ENCODE measurements at places on chromosomes 4 and X.
A peak's percentile ranks its signal among the peaks of the same experiment; 100 is the strongest.

- H3K36me3 ChIP-seq, result no peaks in the 10 kb centered on the region
- H3K27ac ChIP-seq, result no peak overlapping the region
- no peak overlapping the region for H3K4me3 ChIP-seq
- no peak for DNase-seq
- no peaks in the 10 kb centered on the region for H3K27me3 ChIP-seq
Observed at GRCh38 chr4:150247184-150247583, 168.9 kb downstream of the DCLK2 start.

DNA sequence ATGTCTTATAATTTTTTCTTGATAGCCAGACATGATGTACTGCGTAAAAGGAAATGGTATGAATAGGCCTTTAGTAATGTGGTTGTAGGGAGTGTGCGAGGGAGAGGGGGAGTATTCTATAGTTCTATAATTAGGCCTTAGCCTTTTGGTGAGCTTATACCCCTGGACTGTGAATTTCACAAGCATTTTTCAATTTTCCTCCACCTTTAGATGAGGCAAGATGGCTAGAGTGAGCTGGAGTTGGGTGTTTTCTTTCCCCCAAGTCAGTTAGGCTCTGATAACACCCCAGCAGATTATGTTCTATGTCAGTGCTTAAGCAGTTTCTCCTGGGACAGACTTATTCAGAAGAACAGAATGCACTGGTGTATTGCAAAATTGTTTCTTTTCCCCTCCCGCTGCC lies 210.2 kb upstream of the NPY2R start:
- no peaks in the 10 kb centered on the region for H3K27me3 ChIP-seq
- no peak for DNase-seq
- no peak overlapping the region for H3K27ac ChIP-seq

DNA sequence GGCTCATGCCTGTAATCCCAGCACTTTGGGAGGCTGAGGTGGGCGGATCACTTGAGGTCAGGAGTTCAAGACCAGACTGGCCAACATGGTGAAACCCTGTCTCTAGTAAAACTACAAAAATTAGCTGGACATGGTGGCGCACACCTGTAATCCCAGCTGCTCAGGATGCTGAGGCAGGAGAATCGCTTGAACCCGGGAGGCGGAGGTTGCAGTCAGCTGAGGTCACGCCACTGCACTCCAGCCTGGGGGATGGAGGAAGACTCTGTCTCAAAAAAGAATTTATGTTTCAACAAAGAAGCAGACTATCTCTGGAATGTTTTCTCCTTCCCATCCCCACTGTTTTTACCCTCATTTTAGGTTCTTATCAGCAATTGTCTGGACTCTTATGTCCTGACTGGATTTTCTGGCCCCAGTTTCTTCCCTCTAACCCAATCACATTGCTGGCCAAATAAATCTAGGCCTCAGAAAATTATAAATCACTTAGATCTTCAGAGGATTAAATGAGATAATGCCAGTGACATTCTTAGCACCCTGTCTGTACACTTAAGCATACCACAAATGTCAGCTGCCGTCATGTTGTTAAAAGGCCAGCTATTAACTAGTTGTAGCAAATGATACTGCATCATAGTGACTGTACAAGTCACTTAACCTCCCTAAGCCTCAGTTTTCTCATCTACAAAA lies 44.9 kb upstream of the PRSS48 start:
- H3K36me3 ChIP-seq, result no peaks in the 10 kb centered on the region
- no peak overlapping the region for H3K4me3 ChIP-seq
- DNase-seq, result no peak
- H3K27me3 ChIP-seq, result no peaks in the 10 kb centered on the region

GRCh38 chr4:173547889-173548288 lies 17.9 kb upstream of the HAND2 start:
- no peak for DNase-seq
- H3K4me1 ChIP-seq, result no peaks in the 10 kb centered on the region
- H3K4me3 ChIP-seq, result no peak overlapping the region
- H3K27ac ChIP-seq, result no peak overlapping the region
- no peaks in the 10 kb centered on the region for H3K36me3 ChIP-seq

- peak; percentile 62 for DNase-seq
- H3K4me1 ChIP-seq, result no peaks in the 10 kb centered on the region
- no peak overlapping the region for H3K27ac ChIP-seq
Observed at GRCh38 chrX:16892504-16893362, 22.6 kb upstream of the RBBP7 start.

- peaks cover 4% of the 10 kb centered on the region for H3K36me3 ChIP-seq
- H3K4me3 ChIP-seq, result no peak overlapping the region
- no peak for DNase-seq
- H3K27ac ChIP-seq, result no peak overlapping the region
- H3K27me3 ChIP-seq, result no peaks in the 10 kb centered on the region
Observed at GRCh38 chr4:40121515-40121914, 64.9 kb downstream of the N4BP2 start.

- H3K4me1 ChIP-seq, result no peaks in the 10 kb centered on the region
- no peaks in the 10 kb centered on the region for H3K27me3 ChIP-seq
- no peaks in the 10 kb centered on the region for H3K36me3 ChIP-seq
- DNase-seq, result no peak
Observed at GRCh38 chr4:23153076-23153475, 460.3 kb downstream of the GBA3 start.

DNA sequence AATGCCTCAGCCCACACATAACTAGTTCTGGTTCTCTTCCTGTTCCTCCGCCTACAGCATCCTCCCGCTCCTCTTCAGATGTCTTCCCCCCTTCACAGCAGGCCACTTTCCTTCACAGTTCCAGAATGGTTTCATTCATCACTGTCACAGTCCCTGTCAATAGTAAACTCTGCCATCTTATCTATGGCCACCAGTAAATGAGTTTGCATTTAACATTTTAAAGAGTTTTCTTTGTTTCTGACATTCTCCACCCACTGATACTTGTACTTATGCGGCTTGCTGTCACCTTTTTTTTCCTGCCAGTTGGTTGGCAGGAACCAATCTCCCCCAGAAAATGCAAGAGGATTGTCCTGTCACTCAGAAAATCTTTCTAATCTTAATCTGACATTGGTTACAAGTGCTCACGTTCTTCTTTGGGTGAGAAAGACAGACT lies 114.1 kb downstream of the GLUD2 start:
- H3K27ac ChIP-seq, result no peak overlapping the region
- DNase-seq, result no peak
- H3K4me3 ChIP-seq, result no peak overlapping the region
- H3K36me3 ChIP-seq, result no peaks in the 10 kb centered on the region
- no peaks in the 10 kb centered on the region for H3K4me1 ChIP-seq

GRCh38 chr4:84973856-84974255 lies 7.4 kb upstream of the WDFY3 start:
- H3K4me3 ChIP-seq, result no peak overlapping the region
- H3K27me3 ChIP-seq, result no peaks in the 10 kb centered on the region
- H3K36me3 ChIP-seq, result no peaks in the 10 kb centered on the region
- no peak overlapping the region for H3K27ac ChIP-seq

DNA sequence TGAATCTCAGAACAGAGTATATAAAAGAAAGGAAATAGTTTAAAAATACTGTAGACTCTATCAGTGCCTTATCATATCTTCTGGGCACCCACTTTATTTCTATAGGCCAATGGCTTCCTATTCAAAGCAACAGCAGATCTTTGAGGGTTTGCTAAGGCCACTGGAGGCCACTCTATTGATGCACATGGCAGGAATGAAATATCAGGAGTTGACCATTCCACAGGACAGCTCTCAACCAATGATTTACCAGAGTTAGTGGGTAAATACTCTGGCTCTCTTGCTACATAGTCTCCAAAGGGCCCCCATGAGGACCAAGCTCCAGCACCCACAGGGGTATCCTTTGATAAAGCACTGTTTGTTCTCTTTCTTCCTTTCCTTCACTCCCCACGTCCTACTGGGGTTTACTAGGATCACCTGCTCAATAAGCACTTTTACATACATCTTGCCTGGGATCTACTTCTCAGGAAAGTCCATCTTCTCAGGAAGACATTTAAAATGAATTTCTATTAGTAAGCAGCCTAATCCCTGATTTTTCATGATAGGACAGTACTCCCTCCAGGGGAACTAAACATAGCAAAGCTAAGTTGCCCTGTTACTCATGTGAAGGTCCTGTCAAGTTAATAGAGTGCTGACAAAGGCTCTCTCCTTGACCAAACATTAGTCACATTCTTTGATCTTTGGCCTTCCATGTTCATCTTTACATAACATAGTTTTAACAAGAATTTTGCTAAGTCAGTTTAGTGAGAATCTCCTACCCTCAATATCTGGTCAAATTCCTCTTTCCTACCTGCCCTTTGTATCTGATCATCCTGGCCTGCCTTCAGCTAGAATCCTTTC lies 459.7 kb downstream of the GRXCR1 start:
- H3K36me3 ChIP-seq, result no peaks in the 10 kb centered on the region
- H3K4me1 ChIP-seq, result no peaks in the 10 kb centered on the region
- no peaks in the 10 kb centered on the region for H3K27me3 ChIP-seq
- no peak overlapping the region for H3K27ac ChIP-seq
- no peak for DNase-seq
- H3K4me3 ChIP-seq, result no peak overlapping the region

DNA sequence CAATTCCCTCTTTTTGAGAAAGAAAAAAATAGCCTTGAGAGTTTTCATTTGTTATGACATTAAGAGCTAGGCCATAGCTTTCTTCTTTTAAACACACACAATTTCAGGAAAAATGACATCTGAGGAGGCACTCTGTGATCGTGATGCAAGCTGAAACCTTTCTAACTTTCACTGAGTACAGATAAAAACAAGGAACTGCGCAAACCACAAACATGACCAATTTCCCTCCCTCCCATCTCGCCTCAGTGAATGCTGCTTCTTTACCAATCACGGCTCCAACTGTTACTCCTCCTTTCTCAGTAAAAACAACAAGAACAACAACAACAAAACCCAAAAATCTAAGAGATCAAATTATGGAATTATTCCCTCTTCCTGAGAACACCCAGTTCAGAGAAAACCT lies 626.8 kb downstream of the TLL1 start:
- H3K27ac ChIP-seq, result no peak overlapping the region
- no peaks in the 10 kb centered on the region for H3K27me3 ChIP-seq

DNA sequence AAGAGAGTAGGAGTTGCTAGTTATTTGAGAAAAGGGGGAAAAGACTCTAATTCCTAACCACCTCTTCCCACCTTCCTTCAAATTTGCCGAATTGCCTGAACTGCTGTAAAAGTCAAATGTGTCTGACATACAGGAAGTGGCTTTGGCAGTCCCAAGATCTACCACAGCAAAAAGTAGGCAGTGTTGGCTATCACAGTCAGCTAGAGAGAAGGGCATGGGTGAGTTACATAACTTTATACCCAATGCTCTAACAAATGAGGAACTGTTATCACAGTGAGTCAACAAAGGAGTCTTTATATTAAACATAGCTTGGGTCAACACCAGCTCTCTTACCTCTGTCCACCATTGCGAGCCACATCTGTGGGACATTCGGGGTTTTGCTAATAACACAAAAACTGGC lies 2.4 kb upstream of the MBNL3 start:
- peaks cover 3% of the 10 kb centered on the region for H3K4me1 ChIP-seq
- peak; percentile 7 for DNase-seq
- no peak overlapping the region for H3K27ac ChIP-seq
- no peaks in the 10 kb centered on the region for H3K36me3 ChIP-seq
- H3K4me3 ChIP-seq, result no peak overlapping the region
- H3K27me3 ChIP-seq, result peaks cover 3% of the 10 kb centered on the region

DNA sequence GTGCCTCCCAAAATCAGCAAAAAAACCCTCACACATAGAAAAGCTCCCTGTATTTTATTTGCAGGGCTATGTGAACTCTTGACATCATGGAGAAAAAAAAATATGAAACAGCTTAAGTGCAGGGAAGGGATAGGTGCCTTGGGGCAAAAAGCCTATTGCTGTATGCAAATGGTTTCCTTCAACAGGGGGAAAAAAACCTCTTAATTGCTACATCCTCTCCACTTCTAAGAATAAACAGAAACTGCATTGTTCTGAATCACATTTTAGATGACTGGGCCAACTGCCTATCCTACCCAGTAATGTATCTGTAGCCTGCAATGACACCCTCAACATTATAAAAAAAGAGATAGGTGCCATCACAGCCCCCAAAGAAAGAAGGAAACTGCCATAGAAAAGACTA lies 229.4 kb upstream of the GALNTL6 start:
- no peak overlapping the region for H3K4me3 ChIP-seq
- no peak for DNase-seq
- no peak overlapping the region for H3K27ac ChIP-seq
- no peaks in the 10 kb centered on the region for H3K4me1 ChIP-seq
- no peaks in the 10 kb centered on the region for H3K36me3 ChIP-seq

DNA sequence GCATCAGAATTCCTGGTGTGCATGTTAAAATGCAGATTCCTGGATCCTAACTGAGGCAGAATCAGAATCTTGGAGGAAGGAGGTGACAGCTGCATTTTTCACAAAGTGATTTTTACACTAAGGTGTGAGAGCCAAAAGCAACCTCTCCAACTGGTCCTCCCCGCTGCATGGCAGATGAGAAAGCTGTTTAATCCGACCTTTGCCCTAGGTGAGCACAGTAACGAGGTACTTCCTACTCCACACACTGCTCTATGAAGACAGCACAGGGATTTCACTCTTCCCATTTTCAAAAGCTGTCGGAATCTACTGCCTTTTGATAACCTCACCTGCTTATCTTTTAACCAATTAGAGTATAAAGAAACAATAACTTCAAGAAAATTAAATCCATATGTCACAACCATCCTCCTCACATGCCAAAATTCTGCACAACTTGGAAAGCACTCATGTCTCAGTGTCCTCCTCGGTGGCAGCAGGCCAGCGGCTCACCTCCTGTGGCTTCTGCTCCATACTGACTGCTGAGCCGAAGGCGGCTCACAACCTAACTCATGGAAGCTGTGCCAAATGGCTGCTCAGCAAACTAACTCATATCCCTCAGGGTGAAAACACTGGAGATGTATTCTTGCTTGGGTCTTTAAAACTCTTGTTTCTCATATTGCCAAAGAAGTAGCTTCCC lies 3.6 kb downstream of the CASP6 start:
- H3K27ac ChIP-seq, result no peak overlapping the region
- H3K4me3 ChIP-seq, result no peak overlapping the region
- H3K4me1 ChIP-seq, result peaks cover 8% of the 10 kb centered on the region
- DNase-seq, result no peak
- no peaks in the 10 kb centered on the region for H3K36me3 ChIP-seq

DNA sequence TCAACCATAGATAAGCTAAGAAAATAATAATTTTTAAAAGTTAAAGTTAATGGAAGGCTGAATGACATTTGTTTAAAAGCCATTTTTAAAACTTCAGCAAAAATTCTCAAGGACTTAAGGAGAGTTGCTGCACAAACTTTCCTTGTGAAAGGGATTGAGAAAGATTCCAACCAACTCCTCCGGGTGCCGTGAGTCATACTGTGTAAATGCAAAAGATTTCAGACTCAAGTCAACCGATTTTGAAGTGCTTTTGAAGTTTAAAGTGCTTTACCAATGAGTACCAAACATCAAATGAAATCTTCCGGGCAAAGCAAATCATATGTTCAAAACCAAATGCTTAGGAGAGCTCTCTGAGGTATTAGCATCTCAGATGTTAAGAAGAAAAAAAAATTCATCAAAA lies 31.4 kb downstream of the VCX2 start:
- H3K36me3 ChIP-seq, result no peaks in the 10 kb centered on the region
- no peak overlapping the region for H3K27ac ChIP-seq
- DNase-seq, result no peak
- H3K4me1 ChIP-seq, result no peaks in the 10 kb centered on the region

DNA sequence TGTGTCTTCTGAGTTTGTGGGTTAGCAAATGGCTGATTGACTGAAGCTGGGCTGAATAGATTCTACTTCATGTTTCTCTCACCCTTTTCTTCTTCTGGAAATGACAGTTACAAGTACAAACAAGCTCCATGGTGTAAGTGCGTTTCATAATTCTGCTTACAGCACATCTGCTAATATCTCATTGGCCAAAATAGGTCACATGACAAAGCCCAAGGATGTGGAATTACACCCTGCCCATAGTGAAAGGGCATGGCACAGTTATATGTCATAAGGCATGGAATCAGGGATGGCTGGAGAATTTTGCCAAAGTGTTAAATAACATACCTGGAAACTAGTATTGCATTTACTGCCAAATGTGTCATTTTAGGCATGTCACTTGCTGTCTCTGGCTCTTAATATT lies 327.2 kb downstream of the NKX6-1 start:
- no peaks in the 10 kb centered on the region for H3K27me3 ChIP-seq
- no peaks in the 10 kb centered on the region for H3K4me1 ChIP-seq
